Stimulated activated CD8-positive, alpha-beta memory T cell treated with anti-CD3 and anti-CD28 coated beads, Interleukin-4, amount 100 ng/mL, for 4 hours (primary cell): ENCODE measurements at places on chromosomes 4 and X.

- no peak for DNase-seq
Observed at GRCh38 chr4:168398589-168398988, 80.0 kb upstream of the DDX60 start.

- no peak for DNase-seq
Observed at GRCh38 chr4:56240554-56241174, 146.6 kb downstream of the AASDH start.

DNA sequence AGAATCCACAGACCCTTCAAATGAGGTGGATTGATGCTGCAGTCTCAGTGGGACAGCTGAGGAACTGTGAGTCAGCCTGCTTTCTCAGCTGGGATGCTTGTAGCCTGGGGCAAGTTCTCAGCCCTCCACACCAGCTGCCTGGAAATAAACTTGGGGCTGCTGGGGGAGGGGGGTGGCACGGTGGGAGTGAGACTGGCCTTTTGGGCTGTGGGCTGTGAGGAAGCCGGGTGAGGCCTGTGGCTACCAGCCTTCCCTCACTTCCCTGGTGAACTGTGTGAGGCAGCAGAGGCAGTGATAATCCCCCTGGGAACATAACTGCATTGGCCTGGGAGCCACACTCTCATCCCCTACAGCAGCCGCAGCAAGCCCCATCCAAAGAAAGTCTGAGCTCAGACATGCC lies 114.5 kb upstream of the GUCY1A1 start:
- no peak for DNase-seq

GRCh38 chrX:23752740-23753415 lies 9.8 kb upstream of the ACOT9 start:
- no peak for DNase-seq

- DNase-seq = no peak
Observed at GRCh38 chr4:102563000-102563399, 61.8 kb downstream of the NFKB1 start.

DNA sequence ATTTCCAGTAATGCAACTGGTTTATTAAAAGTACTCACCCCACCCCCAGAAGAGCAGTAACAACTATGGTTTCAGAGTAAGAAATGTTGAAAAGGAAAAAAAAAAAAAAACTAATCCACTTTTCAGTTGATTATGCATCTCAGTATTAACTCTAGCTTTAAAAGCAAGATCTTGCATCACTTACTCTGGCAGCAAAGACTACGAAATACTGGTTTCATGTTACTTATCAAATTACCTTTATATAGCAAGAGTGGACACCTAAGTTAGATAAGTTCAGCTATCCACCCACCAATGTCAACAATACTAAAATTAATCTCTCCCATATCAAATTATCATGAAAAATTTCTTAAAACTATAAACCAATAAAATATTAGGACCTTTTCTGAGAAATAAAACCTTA lies 105.0 kb downstream of the ABCB7 start:
- no peak for DNase-seq

DNA sequence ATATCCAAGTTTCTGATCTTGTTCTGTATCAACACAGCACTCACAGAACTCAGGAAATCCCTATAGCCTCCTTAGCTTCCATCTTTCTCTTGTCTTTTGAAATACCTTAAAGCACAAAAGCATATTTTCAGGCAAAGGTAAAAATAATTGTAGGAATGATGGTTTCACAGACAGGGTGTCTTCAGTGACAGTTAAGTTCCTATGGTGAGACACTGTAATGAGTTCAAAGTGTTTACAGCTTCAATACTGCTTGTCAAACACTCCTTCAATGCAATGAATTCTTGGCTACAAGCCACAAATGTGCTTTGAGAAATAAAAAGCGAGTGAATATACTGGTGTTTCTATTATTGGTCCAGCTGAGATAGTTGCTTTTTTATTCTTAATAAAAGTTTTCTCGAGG lies 466.0 kb downstream of the DMD start:
- DNase-seq = no peak

- no peak for DNase-seq
Observed at GRCh38 chr4:186760576-186760975, 36.9 kb upstream of the FAT1 start.

- DNase-seq = no peak
Observed at GRCh38 chr4:173280998-173281397, 53.2 kb downstream of the HMGB2 start.

DNA sequence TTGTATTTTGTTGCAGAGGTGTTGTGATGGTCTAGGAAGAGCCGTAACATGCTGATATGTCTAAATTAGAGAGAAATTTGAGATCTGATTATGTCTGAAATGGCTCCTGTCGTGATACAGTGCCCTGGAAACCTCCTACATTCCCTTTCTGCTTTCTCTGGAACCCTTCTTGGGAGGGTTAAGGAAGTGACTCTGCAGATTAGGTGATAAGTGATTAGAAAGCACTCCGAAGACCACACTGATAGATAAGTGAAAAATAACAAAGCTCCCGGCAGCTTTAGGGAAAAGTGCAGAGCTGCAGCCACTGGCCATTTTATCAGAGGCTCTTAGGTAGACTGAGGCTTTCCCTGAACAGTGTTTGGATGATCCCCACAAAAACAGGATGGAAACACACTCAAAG lies 110.6 kb downstream of the MGST2 start:
- DNase-seq = no peak

- DNase-seq = no peak
Observed at GRCh38 chr4:7324651-7325121, 110.0 kb downstream of the PSAPL1 start.

GRCh38 chrX:122238801-122239200 lies 945.3 kb upstream of the GRIA3 start:
- no peak for DNase-seq

- DNase-seq = no peak
Observed at GRCh38 chrX:6131287-6131686, 97.4 kb downstream of the NLGN4X start.

DNA sequence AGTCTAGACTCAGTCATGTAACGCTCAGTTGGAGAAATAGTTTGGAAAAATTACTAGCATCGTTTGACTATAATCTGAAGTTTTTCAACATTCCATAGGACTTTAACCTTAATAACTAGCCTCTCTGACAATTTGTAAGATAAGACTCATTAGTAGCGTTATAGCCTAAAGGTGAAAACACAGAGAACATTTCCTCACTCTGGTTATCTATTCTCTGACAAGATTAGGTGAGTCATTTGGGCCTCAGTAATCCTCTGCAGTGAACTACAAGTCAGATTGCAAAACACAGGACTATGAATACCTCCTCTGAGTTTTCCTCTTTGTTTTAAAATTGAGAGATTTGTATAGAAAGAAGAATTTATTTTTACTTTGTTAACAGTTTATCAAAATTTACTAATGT lies 31.8 kb upstream of the PDLIM5 start:
- no peak for DNase-seq

DNA sequence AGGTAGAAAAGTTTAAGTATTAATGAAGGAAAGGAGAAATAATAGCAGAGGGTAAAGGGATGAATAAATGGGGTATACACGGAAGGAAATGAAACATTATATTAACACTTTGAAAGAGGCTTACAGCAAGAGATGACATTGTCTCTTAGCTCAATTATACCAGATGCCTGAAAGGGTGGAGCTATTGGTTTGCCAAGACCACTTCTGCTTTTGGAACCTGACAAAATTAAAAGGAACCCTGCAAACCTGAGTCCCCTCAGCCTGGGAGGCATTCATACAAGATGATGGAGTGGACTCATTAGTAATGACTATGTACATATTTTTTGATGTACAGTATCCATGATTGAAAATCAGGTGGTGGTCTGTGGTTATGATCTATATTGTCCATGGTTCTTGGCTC lies 45.1 kb upstream of the HPF1 start:
- DNase-seq = no peak

DNA sequence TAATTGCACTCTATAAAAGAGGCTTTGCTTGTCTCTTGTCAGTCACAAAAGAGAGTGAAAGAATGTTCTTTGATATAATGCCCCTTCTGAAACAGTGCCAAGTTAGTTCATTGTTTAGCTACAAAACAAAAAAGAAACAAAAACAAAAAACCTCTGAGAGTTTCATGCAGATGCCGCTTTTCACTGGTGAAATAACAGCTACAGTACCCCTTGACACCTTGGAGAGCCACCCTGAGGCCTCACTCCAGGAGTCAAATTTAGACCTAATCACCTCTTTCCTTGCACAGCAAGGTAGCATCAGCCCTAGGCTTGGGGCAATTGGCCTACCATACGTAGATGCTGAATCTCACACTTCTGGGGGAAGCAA lies 185.2 kb downstream of the UNC5C start:
- DNase-seq = no peak

GRCh38 chr4:108272561-108272960 lies 103.8 kb upstream of the LEF1 start:
- no peak for DNase-seq

DNA sequence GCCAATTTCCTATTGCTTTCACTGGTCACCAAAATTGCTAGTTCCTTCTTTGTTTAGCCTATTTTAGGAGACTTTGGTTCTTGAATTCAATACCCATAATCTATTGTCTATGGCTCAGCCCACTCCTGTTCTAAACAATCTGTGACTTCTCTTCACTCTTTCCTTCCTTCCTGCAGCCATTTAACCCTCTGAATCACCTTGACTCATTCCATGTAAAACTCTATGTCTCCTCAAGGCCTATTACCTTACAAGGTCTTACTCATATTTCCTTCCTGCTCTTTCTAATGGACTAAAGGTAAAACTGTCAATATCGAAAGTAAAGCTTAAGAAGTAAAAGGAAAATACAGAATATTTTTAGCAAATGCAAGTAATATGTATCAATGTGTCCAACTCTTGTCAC lies 301.6 kb downstream of the ARHGAP24 start:
- no peak for DNase-seq

DNA sequence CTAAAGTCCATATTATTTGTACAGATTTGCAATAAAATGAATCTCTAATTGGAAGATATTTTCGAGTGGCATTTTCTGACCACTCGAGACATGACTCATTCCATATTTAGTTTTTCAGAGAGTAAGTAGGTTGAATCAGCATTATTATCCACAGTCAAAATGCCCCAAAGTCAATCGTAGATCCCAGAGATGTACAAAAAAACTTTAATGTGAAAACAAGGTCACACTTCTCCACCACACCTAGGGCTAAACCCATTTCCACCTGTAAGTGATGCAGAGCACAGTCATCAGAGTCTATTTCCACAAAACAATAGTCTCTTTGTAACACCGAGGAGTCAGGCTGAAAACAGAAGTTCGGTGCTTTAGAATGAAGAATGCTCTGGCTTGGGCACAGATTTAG lies 117.1 kb upstream of the TENM3 start:
- no peak for DNase-seq

DNA sequence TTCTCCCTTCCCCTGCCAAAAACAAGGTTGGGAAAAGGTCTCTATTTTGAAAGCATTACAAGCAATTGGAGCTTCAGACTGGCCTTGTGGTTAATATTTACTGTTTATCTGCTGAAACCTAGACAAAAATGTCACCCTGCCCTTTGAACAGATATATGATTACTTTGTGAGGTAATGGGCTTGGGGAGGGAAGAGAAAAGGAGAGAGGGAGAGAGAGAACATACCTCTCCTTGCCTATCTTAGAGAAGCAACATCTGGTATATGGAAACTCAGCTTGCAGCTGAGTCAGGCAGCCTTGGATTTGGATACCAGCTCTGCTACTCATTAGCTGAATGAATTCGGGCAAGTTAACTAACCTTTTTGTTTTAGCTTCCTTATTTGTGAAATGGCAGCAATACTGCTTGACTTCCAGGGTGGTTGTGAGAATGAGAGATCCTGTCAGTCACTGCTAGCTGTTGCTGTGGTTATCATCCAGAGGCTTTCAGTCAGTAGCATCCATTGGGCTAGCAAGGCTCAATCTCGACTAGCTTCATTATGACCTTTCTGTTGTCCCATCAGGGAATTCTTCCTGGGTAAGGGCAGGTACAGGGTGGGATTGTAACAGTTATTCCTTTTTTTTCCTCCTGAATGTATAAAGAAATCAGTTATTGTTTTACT lies 41.1 kb downstream of the ZFX start:
- no peak for DNase-seq
